HT1080 (cell line): ENCODE measurements at places on chromosomes 1 and 21.

DNA sequence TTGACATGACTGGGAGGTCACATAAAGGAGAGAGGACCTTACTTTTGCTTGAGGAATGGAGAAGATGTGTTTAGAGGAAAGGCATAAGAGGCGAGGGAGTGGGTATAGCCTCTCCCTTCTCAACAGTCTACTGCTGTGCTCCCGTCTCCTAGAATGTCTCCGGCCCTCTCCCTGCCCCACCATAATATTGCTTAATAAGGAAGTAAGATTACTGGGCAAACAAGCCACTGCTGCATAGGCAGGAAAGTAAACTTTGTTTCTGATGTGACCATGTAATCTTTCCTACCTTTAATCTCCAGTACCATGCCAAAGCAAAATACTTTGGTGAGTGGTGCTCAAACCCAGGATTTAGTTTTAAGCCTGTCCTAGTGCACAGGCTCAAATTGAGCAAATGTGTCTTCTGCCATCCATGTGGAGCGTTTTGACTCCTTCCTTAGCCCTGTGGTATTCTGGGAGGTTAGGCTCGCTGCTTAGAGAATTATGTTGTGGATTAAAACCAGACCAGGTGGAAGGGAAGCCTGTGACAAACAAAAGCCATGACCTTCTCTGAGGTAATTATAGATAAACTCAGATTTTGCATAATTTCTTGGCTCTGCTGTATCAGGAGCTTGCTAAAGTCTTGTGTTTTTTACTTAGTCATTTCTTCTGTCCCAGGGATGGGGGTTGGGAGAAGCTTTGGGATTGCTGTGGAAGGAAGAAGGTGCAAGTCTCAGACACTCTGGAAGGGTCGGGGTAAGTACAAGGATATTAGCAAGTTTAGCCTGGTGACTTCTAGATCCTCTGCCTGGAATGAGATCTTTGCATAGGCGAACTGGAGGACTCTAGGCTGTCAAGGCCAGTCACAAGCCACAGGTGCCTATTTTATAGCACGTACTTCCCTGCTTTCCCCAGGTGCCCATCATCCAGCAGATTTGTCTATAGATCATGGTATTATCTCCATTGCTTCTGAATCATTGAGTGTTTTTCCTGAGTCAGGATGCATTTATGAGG, 34.5 kb upstream of the DIPK1A start:
- DNase-seq: no peak

DNA sequence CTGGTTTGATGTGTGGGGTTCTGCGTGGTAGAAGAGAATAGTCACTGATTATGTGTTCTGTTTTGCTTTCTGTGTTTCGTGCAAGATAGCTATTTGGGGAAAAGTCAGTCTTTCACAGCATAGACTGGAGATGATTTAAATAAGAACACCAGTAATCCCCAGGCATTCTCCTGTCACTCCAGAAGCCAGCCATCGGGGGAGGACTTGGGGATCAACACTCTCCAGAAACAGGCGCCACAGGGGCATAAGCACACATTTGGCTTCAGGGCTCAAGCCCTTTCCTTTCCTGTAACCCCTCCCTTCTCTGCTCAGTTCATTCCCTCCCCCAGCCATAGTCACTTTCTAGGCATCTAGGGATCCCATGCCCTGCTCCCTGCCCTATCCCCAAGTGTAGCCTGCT, 97.3 kb upstream of the BEND5 start:
- DNase-seq: no peak

DNA sequence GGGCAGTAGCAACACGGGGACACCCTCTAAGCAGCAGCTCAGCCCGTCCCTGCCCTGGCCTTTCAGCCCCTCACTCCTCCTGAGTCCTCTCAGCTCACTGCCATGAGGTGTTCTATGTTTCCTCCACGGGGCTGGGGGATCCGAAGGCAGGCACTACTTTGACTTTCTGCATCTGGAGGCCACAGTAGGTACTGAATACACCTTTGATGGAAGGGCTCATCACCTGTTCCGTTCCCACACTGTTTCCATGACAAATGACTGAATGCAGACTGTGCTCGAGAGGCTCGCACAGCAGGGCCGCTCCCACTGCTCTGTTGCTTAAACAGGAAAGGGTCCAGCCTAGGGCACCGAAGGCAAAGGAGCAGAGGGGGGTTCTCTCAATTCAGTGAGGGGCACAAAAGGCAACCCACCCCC, 77.6 kb upstream of the DNAH14 start:
- DNase-seq: no peak

DNA sequence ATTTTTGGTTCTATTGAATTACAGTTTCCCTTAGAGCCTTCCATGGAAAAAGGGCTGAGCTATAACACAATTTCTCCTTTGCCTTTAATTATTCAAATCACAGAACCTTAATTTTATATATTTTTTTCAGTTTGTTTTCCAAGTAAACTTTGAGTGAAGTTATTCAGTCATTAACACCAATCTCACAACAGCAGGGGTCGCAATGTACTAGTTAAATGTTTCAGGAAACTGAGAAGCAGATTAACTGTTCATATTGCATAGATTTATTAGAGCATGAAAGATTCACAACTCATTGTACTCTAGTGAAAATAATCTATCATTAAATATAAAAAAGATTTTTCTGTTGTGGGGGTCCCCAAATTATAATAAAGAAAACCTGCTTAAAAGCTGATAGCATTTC, 64.1 kb downstream of the KIFAP3 start:
- peak; percentile 6 for DNase-seq

DNA sequence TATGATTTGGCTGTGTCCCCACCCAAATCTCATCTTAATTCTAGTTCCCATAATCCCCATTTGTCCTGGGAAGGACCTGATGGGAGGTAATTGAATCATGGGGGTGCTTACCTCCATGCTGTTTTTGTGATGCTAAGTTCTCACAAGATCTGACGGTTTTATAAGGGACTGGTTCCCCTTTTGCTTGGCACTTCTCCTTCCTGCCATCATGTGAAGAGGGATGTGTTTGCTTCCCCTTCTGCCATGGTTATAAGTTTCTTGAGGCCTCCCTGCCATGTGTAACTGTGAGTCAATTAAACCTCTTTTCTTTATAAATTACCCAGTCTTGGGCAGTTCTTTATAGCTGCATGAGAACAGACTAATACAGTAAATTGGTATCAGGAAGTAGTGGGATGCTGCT, 114.1 kb downstream of the ZNF648 start:
- DNase-seq: no peak

DNA sequence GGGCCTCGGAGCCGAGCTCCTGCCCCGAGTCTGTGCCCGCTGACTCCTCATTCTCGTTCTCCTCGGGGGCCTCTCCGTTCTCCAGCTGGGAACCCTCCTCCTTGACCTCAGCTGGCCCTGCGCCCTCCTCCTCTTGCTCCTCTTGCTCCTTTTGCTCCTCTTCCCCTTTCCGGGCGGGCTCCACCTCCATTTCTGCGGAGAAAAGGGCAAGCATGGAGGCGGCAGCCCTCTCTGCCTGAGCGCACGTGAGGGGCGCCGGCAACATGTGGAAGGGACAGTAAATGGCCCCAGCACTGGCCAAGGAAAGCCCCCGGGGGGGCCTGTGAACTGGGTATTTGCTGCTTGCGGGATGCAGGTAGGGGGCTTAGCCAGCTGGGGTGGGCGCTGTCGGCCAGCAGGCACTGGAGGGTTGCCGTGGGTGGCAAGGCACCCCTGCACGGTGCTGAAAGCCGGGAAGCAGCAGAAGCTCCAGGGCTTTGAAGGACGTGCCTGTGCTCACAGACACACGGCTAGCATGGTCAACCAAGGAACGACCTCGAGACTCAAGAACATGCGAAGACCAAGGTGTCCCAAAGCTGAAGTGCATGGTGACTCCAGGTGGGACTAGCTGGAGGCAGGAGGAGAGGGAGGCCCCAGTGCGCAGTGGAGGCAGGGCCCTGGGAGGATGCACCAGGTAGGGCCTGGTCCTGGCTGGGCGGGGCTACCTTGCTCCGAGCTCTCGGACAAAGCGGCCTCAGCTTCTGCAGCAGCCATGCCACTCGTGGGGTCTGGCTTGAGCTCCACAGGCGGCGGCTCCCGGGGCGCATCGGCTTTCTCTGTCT, 30.7 kb downstream of the ZBTB17 start:
- no peak for DNase-seq

DNA sequence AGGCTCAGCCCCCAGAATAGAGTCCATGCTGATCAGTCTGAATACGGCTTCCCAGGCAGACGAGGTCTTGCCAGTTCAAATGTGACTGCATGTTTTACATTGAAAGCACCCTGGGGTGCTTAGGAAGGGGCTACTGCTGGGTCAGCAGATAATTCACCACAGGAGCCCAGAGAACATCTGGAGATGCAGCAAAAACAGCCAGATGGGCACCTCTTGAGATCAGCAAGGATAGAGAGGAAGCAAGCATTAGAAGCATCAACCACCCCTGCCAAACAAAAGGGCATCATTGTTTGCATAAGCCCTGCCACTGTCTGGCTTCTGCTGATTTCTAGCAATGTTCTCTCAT, 403.1 kb downstream of the RRAGC start:
- no peak for DNase-seq
